Mesenteric fat pad (tissue), 1 donor: ENCODE measurements at places on chromosomes 7 and 10. TPM values are rescaled to one million over a fixed set of nuclear protein-coding genes. Genes with fewer than 3 reads are reported as not detected.

DNA sequence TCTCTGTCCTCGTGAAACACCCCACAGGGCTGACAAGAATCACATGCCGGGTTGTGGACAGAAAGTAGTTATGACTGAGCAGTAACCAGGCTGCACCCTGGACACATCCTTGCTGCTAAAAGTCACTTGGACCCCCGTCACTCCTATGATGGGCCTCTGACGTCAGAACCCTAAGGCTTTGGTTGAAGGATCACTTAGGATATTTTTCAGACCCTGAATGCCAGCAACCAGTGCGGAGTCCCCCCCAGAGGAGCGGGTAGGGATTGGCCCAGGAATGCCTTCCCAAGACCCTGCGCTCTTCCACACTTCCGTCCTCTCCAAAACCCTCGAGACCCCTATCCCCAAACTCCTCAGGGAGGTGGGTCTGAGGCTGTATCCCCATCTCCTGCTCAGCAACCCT is 52.1 kb downstream of the CFAP46 start:
- peak; percentile 51 for DNase-seq

GRCh38 chr7:70539617-70540016 is 592.3 kb upstream of the GALNT17 start:
- DNase-seq = no peak

DNA sequence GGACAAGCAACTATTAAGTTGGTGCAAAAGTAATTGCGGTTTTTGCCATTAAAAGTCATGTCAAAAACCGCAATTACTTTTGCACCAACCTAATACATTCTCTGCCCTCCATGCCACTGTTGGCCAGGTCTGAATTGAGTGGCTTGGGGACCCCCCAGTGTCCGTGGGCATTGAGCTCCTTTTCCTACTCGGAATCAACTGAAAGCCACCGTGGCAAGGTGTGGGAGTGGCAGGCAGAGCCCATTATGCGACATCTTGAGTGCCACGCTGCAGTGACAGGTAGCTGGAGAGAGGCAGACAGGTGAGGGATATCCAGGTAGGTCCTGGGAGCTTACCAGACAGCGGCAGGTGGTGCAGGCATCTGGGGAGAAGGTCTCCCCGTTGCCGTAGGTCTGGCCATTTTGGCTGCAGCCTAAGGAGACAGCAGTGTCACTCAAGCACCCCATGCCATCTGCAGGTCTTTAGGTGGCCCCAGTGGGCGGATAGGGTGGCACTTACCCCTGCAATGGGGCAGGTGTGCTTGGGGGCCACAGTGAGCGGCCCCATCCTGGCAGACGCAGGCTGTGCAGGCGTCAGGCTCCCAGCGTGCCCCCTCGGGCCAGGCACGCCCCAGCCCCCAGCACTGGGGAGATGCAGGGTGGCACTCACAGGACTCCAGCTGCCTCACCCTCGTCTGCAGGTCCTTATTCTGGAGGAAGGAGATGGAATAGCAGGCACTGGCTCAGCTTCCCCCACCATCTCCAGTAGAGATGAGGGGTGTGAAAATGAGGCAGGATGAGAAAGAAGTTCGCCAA is 3.5 kb downstream of the KCP start:
- peak; percentile 75 for DNase-seq

GRCh38 chr7:82810558-82811259 is 352.0 kb downstream of the PCLO start:
- no peak for DNase-seq

- no peak for DNase-seq
Observed at GRCh38 chr10:119208553-119208940, 1.2 kb downstream of the GRK5 start.

DNA sequence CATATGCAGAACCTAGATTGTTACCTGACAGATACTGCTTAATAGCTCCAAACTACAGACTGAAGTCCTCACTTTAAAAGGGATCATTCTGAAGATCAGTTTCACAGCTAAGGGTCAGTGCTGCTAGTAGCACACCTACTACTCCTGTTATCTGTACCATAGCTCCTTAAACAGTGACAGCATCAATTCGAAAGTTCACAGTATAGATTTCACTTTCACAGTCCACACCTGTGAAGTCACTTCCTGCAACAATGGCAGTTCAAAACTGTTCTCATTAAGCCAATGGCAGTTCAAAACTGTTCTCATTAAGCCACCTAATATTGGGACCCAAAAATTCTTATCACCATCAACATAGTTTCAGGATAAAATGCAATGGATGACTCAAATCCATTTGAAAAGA is 10.7 kb upstream of the FHIP2A start:
- DNase-seq = no peak

DNA sequence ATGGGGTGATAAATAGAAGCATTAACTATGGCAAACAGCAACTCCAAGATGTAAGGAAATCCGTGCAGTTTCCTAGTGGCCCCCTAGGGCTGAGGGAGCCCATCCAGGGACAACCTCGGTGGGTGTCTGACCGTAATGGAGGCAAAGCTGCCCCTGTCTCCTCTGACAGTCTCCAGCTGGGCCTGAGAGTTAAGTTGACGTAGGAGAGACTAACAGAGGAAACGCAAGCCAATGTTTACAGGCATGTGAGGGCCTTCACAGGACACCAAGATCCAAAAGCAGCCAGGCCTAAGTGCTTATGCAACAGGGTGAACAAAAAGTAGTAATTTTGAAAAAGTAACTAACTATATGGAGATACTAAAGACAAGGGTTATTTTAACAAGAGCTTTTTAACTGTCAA is 330.0 kb upstream of the C7orf33 start:
- no peak for DNase-seq

- DNase-seq = no peak
Observed at GRCh38 chr10:66844176-66844942, 81.5 kb upstream of the LRRTM3 start.

GRCh38 chr10:119663866-119664698 is 12.9 kb downstream of the BAG3 start:
- no peak for DNase-seq

DNA sequence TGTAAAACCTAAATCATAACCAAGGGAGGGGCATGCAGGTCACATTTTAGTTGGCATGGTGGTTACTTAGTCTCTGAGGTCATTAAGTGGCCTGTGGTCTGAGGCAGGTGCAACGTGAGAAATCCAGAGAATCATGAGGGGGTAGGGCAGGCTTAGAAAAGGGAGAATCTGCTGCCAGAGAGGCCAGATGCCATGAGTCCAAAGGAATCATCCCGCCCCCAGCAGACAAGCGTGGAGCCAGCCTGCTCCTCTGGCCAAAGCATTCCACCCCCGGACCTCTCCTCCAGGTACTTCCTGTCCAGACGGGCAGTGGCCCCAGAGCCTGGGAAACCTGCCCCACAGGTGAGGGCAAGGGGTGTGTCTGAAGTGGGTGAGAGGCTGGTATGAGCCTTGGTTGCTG is 196.4 kb upstream of the ZNF32 start:
- peak; percentile 85 for DNase-seq

DNA sequence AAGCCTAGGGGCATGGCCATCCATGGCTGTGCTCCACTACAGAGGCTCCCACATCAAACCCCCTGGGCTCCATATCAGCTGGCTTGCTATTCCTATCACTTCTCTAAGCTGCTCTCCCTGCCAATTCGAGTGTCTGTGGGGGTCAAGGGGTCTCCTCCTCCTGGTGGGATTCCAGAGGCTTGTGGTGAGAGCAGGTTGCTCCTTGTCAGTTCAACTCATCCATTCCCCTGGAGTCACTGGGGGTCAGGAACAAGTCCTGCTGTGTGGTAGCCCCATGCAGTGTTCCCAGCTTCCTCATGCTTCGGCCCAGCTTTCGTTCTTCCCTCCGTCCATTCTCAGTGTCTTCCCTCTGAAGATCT is 86.6 kb upstream of the UNC5B start:
- peak; percentile 57 for DNase-seq

DNA sequence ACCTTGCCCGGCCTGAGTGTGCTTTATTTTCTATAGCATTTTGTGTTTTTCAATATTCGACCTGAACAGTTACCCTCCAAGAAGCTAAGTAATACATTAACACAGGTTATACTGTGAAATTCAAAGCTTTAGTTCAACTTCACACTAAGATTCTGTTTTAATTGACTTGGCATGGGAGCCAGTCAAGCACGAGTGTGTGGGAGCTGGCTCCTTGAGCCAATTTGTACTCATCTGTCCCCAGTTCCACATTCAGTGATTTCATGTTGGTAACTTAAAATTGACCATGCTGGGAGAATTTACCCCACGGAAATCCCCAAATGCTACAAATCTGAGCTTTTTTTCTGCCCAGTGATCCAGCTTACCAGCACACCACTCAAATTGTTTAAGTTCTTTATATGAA is 20.3 kb downstream of the TSPAN12 start:
- no peak for DNase-seq

DNA sequence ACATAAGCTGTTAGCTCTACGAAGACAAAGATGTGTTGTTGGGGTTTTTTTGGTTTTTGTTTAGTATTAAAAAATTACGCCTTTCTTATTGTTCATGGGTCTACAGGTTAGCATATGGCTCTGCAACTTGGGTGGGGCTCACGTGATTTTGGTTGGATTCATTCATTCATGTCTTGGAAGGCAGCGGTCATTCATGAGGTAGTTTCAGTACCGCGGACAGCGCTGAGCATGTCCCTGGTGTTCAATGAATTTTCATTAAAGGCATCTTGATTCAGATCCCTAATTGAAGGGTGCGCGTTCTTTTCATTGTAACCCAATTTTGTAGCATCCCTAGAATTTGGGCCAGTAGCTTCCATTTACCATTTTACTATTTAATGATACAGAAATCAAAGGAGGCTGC is 42.9 kb upstream of the TCERG1L start:
- DNase-seq = no peak

The LRRC17 gene
- total RNA-seq = 1.2 TPM

The IFIT5 gene
- 18.3 TPM for total RNA-seq

The TBX20 gene
- 0.16 TPM for total RNA-seq

The CRHR2 gene
- total RNA-seq = 0.19 TPM

The ACSM6 gene
- total RNA-seq = not detected

The PRLHR gene
- not detected for total RNA-seq

The POLR2J2 gene
- total RNA-seq = 7.1 TPM

The PPA1 gene
- 338 TPM for total RNA-seq

The LOXL4 gene
- total RNA-seq = 39.6 TPM

The KIF5B gene
- 116 TPM for total RNA-seq
